ENCODE measurements at places on chromosomes 5 and 9. TPM values are rescaled to one million over a fixed set of nuclear protein-coding genes. Genes with fewer than 3 reads are reported as not detected.

DNA sequence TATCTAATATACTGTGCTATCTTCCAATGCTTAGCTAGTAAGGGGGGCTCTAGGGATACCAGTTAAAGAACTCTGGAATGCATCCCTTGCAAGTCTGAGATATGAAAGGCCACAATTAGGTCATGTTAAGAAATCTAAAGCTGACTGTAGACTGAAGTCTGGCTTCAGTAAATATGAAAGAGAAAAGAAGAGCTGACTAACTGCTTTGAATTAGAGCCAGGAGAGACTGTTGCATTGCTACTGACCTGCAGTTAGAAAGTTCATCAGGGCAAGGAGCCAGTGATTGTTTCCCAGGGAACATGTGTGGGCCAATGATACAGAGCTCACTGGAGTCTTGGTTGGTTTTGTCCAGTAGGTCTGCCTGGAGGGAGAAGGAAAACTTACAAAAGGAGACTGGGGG, 472.1 kb upstream of the TNC start:
- no peak for DNase-seq

DNA sequence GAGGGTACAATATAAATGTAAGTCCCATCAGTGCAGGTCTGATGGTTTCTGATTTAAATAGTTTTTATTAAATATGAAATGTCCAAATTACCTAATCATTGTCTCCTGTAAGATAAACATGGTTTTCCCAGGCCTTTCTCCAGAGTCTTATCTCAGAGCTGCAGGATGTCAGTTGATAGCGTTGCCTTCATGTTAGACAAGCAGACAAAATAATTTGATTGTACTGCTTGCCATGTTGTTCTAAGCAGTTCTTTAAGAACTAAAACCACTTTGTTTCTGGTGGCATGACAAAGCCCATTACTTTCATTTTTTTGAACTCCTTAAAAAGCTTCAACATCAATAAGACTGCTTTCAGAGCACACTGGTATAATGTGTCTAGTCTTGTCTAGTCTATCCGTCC, 1073.5 kb downstream of the MAT2B start:
- no peak for DNase-seq

DNA sequence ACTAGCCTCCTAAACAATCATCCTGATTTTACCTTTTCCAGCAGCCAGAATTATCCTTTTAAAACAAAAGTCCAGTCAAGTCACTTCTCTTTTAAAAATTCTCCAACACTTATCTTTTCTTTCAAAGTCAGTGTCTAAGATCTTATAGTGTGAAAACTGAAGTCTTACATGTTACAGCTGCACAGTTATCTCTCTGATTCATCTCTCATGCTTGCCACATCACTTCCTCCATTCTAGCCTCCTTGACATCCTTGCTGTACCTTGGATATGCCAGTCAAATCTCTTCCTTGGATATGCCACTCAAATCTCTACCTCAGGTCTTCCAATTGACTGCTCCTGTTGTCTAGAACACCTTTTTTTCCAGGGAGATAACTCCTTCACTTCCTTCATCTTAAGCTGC, 361.7 kb upstream of the FTMT start:
- no peak for DNase-seq

GRCh38 chr5:88143693-88144218, 124.9 kb downstream of the TMEM161B start:
- no peak for DNase-seq

- DNase-seq = no peak
Measured at GRCh38 chr5:123174916-123175481, 86.0 kb downstream of the PRDM6 start.

GRCh38 chr5:80059354-80059980, 24.3 kb downstream of the THBS4 start:
- no peak for DNase-seq

DNA sequence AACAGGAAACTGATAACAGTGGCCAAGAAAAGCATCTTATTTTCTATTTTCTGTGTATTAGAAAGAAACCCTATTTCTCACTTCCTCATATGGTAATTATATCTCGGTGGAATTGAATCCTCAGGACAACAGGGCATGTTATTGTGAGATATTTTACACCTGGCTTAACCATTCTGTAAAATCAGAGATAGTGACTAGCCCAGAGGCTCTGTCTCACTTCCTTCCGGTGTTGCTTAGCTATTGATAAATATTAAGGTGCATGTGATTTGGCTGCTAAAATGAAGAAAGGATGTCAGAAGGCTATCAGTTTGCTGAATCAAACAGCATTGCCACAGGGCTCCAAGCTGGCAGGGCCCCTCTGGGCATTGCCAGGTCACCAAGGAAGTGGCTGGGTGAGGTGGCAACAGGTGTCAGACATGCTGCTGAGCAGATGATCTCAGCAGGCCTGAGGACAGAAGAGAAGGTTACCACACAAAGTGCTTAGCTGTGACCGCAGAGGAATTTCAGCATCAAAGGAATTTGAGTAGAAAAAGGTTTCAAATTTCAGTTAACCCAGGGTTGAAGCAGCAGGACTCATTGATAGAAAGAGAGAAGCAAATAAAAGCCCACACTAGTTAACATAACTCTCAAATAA, 330.7 kb downstream of the PDE4D start:
- peak; percentile 13 for DNase-seq

DNA sequence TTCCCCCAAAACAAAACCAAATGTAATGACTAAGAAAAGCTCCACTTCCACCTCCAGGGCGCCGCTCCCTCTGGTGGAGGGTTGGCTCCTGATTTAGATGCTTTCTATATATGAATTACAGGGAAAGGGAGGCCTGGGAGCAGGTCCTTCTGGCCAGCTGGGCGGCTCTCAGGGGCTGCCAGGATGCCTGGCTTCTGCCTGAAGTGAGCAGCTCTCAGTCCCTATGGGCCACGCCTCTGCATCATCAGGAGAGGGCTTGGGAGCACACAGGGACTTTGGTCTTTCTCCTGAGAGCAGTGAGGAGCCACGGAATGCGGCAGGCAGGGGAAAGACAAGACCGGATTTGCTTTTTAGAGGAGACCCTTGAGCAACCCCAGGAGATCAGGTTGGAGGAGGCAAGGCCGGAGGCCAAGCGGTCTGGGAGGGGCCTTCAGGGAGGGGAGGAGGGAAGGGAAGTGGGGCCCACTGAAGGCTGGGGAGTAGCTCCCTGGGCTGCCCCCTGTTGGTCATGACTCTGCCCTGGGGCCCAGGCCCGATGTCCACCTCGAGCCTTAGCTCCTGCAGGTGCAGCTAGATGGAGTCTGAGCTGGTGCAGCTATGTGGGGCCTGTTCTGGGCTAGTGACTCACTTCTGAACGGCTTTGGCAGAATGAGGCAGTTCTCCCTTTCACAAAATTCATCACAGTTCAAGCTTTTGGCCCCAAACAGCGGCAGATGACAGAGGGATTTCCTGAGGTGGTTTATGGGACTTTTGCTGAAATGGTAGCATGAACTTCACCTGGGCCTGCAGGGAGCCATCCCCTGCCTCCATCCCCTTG, 11.3 kb upstream of the GRHPR start:
- peak; percentile 45 for DNase-seq

- no peak for DNase-seq
Measured at GRCh38 chr5:168327994-168328393, 36.5 kb downstream of the WWC1 start.

DNA sequence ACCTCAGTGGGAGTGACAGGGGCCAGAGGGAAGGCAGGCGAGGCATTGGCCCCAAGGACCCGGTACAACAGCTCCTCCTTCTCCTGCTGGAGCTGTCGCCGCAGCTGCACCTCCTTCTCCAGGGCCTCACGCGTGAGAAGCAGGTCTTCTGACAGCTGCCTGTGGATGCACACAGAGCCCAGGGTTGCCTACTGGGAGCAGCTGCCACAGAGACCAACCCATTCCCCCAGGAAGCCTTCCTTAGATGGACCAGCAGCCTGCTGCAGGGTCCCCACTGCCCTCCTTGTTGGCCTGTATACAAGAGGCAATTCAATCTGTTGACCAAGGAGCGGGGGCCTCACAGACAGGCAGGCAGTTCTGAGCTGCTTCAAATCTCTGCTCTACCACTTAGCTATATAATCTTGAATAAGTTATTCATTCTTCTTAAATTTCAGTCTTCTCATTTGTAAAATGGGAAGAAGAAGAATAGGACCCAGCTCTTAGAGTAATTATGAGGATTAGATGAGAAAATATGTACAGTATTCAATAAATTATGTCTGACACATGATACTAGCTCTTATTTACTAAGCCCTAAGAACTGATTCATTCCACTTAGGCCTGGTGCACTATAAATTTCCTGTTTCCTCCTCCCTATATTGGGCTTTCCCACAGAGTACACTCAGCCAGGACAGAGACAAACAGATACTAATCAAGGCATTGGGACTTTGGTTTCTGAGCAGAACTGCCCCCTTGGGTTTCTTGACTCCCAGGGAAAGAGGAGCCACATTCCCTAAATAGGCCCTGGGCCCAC, 26.1 kb upstream of the ANXA6 start:
- no peak for DNase-seq

- no peak for DNase-seq
Measured at GRCh38 chr5:149552038-149552494, 827 bp upstream of the CSNK1A1 start.

- no peak for DNase-seq
Measured at GRCh38 chr9:136939996-136940525, 4.5 kb downstream of the FBXW5 start.

- DNase-seq = no peak
Measured at GRCh38 chr9:113541019-113541900, 77.7 kb downstream of the RGS3 start.

GRCh38 chr5:154749491-154749890, 5.7 kb upstream of the LARP1 start:
- DNase-seq = no peak

DNA sequence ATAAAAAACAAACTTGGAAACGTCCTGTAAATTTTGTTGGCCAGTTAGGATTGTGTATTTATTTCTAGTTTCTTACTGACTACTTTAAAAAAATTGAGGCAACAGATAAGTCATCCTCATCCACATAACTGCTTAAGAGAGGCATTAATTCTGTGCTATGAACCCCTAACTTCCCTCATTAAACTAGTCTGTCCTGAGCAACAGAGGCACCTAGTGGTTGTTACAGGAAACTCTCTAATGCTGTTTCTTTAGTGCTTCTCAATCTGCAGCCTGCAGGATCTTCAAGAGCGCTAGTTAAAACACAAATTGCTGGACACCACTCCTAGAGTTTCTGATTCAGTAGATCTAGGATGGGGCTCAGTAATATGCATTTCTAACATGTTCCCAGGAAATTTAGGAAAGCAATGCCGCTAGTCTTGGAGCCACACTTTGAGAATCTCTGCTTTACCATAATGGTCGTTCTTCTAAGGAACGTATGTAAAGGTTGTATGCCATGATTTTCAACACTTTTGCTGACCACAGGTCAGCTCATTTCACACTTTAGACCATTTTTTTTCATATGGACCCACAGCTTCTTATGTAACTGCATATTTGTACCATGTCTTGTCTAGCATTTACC, 410.1 kb upstream of the SMARCA2 start:
- peak; percentile 5 for DNase-seq

GRCh38 chr5:132662925-132663770, 5.2 kb downstream of the IL13 start:
- DNase-seq = peak; percentile 58

DNA sequence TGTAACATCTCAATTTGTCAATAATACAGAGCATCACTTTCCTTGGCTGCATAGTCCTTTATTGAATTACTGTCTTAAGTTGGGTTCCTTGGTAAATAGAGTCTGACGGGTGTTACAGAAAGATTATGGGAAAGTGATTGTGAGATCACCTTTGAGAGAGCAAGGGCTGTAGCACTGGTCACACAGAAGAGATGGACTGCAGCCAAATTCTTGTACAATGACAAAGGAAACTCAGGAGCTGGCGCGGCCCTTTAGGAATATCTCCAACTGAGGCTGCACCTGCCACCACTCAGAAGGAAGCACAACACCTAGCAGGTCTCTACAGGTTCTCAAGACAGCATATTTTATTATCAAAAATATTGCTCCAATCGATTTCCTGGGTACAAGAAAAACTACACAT, 350.0 kb upstream of the ISL1 start:
- DNase-seq = no peak

DNA sequence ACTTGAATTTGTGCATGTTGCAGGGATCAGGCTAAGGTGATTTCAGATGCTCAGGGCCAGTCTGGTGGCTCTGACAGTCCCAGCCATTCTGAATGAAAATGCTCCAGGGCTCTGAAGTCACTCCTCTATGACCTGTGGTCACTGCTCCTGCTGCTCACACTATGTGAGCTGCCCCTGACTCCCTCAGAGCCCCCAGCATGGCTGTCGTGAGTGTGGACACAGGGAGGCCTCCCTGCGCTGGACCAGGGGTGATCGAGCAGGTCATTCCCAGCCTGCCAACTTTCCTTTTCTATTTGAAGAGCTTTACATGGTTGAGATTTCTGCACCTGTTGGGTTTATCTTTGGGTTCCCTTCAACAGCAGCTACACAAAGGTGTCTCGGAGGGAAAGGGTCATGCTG, 74.5 kb downstream of the WNK2 start:
- peak; percentile 0 for DNase-seq

- peak; percentile 59 for DNase-seq
Measured at GRCh38 chr5:129459777-129460671, at the start of gene ADAMTS19. ADAMTS19 (plus strand) TSS chr5:129460298; CDS start chr5:129460392, 94 bp downstream.

DNA sequence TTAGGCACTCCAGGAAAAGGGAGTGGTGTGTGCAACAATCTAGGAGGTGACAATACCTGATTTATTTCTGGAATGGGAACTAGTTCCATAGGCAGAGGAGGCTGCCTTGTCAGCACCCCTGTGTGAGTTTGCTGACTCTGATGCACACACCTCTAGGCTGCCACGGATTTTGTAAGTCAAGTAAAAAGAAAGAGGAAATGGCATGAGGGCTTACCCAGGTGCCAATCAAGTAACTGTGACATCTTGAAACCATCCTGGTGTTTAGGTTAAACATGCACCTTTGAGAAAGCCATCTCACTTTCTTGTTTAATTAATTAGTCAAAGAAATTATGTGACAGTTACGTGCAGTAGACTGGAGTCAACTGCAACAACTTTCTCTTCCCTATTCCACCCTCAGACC, 32.3 kb upstream of the FAM81B start:
- no peak for DNase-seq

GRCh38 chr5:167752936-167753335, 538.5 kb upstream of the WWC1 start:
- no peak for DNase-seq

DNA sequence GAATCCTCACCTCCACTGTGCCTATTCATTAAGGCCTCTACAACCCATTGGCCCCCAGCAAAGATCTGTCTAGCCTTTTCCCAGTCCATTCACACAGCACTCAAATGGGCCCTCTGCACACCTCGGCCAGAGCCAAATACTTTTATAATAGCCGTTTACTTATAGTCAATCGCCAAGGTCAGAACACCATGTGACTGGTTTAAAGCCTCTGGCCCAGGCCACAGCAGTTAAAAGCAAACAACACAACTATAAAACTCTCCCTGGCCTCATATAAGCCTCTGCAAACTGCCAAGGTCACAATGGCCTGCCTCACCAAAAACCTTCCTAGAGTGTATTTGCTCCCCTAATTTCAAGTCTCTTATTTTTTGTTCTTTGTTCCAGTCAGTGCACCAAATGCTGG, 562.6 kb downstream of the CAAP1 start:
- no peak for DNase-seq

Gene CYSRT1
- total RNA-seq = 0.17 TPM

Gene KLF4
- 3.4 TPM for total RNA-seq

Gene ENG
- total RNA-seq = 11.6 TPM

Gene FGF1
- not detected for total RNA-seq

Gene PCDHGA5
- not detected for total RNA-seq

Gene ST8SIA4
- total RNA-seq = 16.2 TPM

Gene IL3
- total RNA-seq = not detected

Gene FBXW11
- total RNA-seq = 32.8 TPM

Gene HK3
- not detected for total RNA-seq

Gene DNM1
- 0.77 TPM for total RNA-seq

Gene SH3RF2
- total RNA-seq = not detected

Gene PAEP
- not detected for total RNA-seq

Gene LMAN2
- total RNA-seq = 82.2 TPM

Gene CTNND2
- total RNA-seq = not detected

Gene ANKRD31
- total RNA-seq = 0.35 TPM

Data from activated naive CD4-positive, alpha-beta T cell treated with anti-CD3 and anti-CD28 coated beads for 36 hours (primary cell).